ENCODE measurements at places on chromosomes 1 and 21.

- no peak for DNase-seq
Measured at GRCh38 chr1:84705513-84705912, 15.3 kb upstream of the SSX2IP start.

DNA sequence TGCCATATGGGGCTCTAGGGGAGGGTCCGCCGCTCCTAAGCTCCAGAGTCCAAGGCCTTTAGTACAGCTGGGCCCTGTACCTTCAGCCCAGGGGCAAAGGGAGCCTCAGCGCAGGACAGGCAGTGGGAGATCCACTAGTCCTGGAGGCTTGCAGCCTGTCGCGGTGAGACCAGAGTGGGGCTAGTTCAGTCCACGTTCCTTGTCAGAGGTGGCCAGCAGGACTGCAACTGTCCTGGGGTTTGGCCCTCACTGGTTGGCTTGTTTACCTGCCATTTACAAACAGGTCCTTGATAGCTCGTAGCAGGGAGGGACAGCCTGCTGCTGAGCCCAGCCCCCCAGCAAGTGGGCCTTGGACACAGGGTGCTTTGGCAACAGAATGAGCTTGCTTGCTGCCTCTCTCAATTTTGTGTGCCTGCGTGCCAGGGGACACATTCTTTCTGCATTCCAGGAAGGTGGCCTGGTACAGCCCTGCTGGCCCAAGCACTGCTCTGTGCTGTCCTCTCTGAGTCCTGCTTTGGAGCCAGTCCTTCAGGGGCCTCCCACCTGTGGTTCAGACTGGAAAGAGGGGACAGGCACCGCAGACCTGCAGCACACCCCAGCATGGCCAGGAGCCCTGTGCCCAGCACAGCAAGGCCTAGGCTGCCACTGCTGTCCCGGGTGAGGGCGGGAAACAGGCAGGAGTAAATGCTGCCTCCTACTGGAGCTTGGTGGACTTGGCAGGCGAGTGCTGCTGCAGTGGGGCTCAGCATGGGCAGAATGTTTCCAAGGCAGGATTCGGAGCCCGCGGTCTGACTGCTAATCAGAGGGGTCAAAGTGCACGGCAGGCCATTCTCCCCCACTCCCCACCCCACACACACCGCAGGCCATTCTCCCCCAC is 15.2 kb downstream of the H6PD start:
- no peak for DNase-seq

GRCh38 chr1:175000697-175001187 is 995 bp downstream of the CACYBP start:
- DNase-seq = no peak

DNA sequence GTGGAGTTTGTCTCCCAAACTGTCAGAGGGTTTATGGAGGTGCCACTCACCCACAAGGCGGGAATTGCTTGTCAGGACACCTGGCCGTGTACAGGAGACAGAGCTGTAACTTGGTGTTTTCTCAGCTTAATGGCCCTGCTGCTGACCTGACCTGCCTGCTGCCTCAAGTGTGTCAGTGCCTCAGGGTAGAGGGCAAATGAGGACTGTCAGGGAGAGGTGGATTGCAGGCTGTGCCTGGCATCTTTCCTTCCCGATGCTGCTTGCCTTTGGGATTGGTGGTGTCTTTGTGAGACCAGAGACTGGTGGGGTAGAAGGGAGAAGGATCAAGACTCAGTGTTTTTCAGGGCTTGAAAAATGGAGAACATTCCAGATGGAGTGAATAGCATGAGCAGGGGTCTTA is 31.4 kb downstream of the TMEM53 start:
- DNase-seq = no peak

GRCh38 chr1:163406772-163407171 is 85.0 kb downstream of the NUF2 start:
- DNase-seq = no peak

GRCh38 chr1:246617156-246617555 is 50.9 kb downstream of the CNST start:
- no peak for DNase-seq

DNA sequence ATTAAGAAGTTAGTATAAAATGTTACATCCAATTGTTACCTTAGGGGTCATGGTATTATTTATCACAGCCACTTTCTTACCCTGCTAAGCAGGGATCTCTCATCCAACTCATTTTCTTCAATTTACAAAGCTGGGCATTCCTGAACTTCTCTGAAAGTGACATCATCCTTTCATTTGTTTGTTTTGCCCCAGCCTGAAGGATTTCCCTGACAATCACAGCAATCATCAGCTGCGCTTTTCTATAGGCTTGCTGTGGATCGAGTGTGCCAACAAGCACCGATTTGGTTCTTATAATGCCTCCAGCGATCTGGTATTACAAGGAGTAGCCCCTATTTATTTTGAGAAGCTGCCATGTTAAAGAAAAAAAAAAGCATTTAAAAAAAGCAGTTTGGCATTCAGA is 240.2 kb downstream of the USH2A start:
- DNase-seq = no peak

GRCh38 chr1:206560007-206560716 is 52.1 kb downstream of the EIF2D start:
- no peak for DNase-seq

DNA sequence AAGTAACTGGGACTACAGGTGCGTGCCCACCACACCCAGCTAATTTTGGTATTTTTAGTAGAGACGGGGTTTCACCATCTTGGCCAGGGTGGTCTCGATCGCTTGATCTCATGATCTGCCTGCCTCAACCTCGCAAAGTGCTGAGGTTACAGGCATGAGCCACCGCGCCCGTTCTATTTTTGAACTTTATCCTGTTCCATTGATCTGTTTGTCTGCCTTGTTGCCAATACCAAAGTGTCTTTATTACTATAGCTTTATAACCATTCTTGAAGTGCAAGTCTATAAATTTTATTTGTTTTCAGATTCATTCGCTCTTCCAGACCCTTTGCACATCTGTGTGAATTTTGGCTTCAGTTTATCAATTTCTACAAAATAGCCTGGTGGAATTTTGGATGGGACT is 28.0 kb downstream of the SYT14 start:
- DNase-seq = no peak

DNA sequence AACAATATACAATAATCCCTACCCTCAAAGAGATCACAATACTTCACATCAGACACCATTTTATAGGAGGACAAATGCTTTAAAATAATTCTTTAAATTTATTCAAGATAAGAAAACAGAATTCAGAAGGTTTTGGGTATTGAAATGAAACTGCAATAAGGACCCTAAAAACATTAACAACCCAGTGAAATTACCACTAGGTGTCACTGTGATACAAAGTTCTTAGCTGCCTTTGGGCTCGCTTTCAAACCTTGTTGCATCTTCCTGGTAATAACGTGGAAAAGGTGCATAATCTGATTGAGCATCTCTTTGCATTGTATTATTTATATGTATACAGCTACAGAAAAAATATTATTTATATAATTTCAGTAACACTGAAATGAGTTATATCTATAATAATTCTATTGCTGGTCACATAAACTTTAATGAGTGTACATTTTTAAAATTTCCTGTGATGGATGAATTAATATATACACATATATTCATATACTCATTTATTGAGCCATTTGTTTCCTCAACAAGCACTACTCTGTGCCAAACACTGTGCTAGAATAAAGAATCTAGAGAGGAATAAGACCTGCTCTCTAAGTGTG is 185.2 kb downstream of the FAF1 start:
- no peak for DNase-seq

GRCh38 chr1:7383671-7384520 is 387.2 kb upstream of the VAMP3 start:
- no peak for DNase-seq

DNA sequence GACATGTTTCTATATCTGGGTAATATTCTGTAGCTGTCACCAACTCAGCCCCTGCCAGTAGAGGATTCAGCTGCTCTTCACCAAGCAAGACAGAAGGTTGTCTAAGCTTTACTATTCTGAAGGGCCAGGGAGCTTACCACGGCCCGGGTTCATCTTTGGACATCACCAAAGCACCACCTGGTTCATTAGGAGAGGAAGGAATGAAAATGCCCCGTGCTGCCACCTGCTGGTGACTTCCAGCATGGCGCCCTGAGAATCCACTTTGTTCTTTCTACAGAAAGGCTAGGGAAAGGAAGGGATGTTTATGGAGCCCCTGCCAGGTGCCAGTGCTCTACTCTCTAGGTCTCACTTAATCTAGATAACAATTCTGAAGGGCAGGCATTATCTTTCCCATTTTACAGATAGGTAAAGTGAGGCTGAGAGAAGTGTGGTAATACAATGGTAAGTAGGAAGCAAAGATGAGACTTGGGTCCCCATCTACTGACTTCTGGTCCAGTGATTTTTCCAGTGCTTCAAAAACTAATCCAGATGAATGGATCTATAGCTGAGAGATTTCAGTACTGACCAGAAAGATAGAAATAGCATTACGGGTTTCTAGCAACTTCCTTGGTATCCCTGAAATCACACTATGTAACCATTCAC is 79.5 kb downstream of the BEND5 start:
- peak; percentile 14 for DNase-seq

- DNase-seq = peak; percentile 45
Measured at GRCh38 chr1:205774198-205775014, 876 bp downstream of the RAB29 start.

DNA sequence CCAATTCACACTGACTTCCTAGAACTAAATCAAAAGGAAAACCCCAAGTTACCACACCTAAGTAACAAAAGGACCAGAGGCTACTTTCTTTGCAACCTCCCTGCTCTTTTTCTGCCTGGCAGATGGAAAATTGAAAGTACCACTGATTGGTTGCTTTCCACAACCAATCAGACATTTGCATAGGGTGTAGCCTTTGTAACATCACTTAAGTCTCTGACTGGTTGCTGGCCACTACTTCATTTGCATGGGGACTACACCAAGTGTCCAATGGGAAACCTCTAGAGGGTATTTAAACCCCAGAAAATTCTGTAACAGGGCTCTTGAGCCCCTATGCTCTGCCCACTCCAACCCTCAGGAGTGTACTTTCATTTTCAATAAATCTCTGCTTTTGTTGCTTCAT is 365.0 kb downstream of the LTN1 start:
- no peak for DNase-seq

- no peak for DNase-seq
Measured at GRCh38 chr1:202130816-202131522, 8.3 kb downstream of the GPR37L1 start.

GRCh38 chr1:234645474-234645953 is 35.5 kb upstream of the IRF2BP2 start:
- DNase-seq = no peak

DNA sequence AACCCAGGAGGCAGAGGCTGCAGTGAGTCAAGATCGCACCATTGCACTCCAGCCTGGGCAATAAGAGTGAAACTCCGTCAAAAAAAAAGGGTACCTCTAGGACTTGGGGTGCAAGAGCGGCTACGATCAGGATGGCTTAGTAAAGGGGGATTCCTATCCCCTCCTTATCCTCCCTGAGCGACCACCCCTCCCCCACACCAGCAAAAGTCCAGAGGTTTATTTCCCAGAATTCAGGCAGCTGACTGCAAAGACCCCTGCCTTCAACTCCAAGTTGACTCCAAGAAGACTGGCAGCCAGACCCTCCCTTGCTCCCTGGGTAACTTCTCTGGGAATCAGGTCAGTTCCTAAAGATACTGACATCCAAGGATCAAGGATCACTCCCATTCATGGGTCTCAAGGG is 12.4 kb upstream of the PRDM16 start:
- no peak for DNase-seq

- no peak for DNase-seq
Measured at GRCh38 chr1:156523801-156524480, 23.4 kb upstream of the MEF2D start.

- no peak for DNase-seq
Measured at GRCh38 chr21:35252831-35253230, 203.7 kb upstream of the RUNX1 start.

GRCh38 chr1:2540816-2541492 is 10.9 kb upstream of the HES5 start:
- DNase-seq = no peak

DNA sequence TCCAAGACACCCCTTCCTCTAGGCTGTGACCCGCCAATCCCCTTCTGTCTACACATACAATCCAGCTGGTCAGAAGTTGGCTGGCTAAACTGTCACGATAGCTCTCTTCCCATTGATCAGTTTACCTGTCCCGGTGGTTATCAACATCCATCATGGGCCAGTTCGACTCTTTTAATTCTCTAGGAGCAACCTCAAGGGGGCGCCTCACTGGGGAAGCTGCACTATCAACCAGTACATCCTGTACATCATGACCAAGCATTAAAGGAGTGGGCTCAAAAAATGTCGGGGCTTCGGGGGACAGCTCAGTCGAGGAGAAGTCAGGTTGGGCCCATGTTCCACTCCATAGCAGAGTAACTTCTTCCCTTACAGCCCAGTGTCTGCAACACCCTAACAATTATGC is 53.2 kb upstream of the B3GALNT2 start:
- no peak for DNase-seq

GRCh38 chr1:201559679-201560162 is 20.8 kb downstream of the NAV1 start:
- DNase-seq = peak; percentile 44

DNA sequence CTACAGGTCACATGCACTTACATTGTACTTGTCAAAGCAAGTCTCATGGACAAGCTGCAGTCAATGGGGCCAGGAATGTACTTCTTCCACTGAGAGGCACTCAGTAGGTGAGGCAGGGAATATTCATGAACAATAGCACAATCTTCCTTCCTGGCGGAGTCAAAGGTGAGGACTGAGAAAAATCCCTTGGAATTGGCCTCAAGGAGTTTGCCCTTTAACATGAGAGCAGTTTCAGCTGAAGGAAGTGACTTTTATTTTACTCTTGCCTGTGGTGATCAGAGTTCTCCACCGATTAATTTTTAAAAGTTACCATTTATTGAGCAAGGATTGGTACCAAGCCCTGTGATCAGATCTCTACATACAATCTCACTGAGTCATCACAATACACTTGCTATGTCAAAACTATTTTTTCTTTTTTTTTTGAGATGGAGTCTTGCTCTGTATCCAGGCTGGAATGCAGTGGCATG is 11.2 kb upstream of the AK2 start:
- DNase-seq = no peak

DNA sequence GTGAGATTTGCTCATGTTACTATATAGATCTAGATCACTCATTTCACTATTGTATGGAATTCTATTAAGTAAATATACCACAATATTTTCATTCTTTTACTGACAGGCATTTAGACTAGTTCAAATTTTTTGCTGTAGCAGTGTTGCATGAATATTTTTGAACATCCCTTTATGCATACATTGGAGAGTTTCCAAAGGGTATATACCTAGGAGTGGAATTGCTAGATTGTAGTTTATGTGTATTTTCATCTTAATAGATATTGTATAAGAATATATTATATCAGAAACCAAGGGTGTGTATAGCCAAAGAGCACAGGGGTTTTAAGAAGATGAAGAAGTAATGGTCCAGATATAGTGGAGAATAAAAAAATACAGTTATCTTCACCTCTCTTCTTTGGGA is 6.2 kb downstream of the SCMH1 start:
- no peak for DNase-seq

- no peak for DNase-seq
Measured at GRCh38 chr1:229839800-229840199, 213.8 kb downstream of the URB2 start.

DNA sequence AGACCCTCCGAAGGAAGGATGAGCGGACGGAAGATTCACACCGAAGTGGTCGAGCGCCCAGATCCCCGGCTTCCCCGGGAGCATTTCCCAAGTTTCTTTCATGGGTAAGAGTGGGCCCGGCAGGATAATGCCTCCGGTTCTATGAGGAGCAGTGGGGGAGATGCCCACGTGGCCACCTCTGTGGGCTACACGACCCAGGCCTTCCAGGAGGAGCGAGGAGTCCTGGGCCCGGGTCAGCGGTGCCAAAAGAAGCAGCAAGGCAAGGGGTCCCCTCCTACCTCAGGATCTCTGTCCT is 7.9 kb upstream of the NBPF11 start:
- DNase-seq = no peak

Data from T-helper 2 cell (primary cell).